ENCODE measurements at places on chromosomes 1 and 21. TPM values are rescaled to one million over a fixed set of nuclear protein-coding genes. Genes with fewer than 3 reads are reported as not detected.

DNA sequence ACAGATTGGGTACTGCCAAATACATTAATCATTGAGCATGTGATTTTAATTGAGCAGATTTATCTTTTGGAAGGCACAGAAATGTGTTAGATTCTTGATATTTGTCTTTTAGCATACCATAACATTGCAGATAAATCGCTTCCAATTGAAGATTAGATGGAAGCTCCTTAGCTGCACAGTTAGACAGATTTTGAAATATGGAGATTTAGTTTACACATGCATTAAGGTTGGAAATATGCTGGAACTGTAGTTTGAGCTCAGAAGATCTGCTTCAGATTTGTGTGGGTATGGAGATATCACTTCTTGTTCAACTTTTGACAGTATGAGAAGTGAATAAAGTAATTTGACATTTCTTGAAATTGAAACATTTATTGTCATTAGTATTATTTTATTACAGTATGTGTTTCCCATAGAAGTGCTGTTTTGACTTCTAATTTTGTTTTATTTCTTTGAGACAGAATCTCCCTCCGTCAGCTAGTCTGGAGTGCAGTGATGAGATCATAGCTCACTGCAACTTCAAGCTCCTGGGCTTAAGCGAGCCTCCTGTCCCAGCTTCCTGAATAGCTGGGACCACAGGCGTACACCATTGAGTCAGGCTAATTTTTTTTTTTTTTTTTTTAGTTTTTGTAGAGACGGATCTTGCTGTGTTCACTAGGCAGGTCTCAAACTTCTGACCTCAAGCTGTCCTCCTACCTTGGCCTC lies 29.1 kb downstream of the THRAP3 start:
- no peak for DNase-seq

GRCh38 chr1:109485001-109485400 lies 1.3 kb downstream of the ATXN7L2 start:
- DNase-seq, result no peak

GRCh38 chr1:7755448-7755847 lies 15.6 kb upstream of the VAMP3 start:
- DNase-seq, result no peak

- DNase-seq, result peak; percentile 95
Measured at GRCh38 chr1:109570414-109570813, 22.0 kb downstream of the GNAI3 start.

DNA sequence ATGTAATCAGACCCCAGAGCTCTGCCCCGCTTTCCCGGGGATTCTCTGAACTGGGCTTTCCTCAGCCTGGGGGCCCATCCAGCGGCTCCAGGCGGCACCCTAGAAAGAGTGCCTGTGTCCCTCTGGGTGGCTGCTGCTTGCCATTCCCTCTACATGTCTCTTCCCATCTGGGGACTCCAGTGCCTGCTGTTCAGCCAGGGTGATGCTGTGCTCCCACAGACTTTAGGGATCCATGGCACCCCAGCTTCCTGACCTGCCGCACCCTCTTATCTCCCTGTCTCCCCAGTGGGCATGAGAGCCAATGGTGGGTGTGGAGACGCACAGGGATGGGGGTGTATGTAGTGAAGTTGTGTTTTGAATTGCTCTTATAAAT lies 16.2 kb downstream of the TRAPPC10 start:
- DNase-seq, result no peak

- DNase-seq, result no peak
Measured at GRCh38 chr1:174204697-174205308, 45.5 kb downstream of the RABGAP1L start.

- DNase-seq, result no peak
Measured at GRCh38 chr1:153795934-153796785, 21.0 kb downstream of the SLC27A3 start.

DNA sequence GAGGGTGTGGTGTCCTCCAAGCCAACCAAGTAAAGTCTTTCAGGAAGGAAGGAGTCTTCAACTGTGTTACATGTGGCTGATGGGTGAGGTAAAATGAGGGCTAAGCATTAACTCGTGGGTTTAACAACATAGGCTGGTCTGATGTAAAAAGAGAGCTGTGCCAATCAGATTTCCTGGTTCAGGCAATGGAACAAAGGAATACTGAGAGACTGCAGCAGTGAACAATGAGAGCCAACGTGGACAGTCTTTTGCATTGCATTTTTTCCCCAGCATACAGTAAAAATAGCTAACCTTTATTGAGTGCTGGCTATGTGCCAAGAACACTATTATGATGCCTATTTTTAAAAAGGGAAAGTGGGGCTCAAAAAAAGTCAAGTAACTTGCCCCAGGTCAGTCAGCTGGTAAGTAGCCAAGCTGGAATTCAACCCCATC lies 31.1 kb downstream of the DLGAP3 start:
- DNase-seq, result no peak

- DNase-seq, result no peak
Measured at GRCh38 chr1:52164604-52165003, 22.7 kb downstream of the ZFYVE9 start.

GRCh38 chr1:236315518-236315917 lies 33.8 kb upstream of the ERO1B start:
- no peak for DNase-seq

DNA sequence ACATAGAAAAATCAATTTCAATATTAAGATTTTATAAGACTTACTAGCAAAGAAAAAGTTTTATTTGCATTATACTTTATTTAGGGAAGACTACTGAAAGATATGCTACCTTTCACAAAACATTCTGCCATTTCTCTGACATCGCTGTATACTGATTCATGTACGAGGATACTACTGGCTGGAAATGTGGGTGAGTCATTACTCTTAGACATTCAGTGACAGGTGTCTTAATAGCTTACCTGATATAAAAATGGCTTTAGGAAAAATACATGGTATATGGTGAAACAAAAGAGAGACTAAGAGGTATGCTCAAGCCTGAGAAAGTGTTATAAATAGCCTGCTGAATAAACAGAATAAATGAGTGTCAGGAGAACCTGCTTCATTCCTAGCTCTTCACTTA lies 73.0 kb upstream of the EXO1 start:
- DNase-seq, result peak; percentile 58

- peak; percentile 69 for DNase-seq
Measured at GRCh38 chr1:59759156-59759925, 55.4 kb upstream of the HOOK1 start.

Gene RGS8
- total RNA-seq, result not detected

Gene SPRR3
- total RNA-seq, result 342 TPM

Gene FCGR3A
- not detected for total RNA-seq

Gene FAAH
- 10.2 TPM for total RNA-seq

Gene BACE2
- 64.8 TPM for total RNA-seq

Gene TEDDM1
- not detected for total RNA-seq

Gene DIRAS3
- total RNA-seq, result 0.13 TPM

Gene IGSF8
- 42.6 TPM for total RNA-seq

Gene OR6N1
- not detected for total RNA-seq

All from bronchial epithelial cell (primary cell).